ENCODE measurements at places on chromosomes 5 and 9.

DNA sequence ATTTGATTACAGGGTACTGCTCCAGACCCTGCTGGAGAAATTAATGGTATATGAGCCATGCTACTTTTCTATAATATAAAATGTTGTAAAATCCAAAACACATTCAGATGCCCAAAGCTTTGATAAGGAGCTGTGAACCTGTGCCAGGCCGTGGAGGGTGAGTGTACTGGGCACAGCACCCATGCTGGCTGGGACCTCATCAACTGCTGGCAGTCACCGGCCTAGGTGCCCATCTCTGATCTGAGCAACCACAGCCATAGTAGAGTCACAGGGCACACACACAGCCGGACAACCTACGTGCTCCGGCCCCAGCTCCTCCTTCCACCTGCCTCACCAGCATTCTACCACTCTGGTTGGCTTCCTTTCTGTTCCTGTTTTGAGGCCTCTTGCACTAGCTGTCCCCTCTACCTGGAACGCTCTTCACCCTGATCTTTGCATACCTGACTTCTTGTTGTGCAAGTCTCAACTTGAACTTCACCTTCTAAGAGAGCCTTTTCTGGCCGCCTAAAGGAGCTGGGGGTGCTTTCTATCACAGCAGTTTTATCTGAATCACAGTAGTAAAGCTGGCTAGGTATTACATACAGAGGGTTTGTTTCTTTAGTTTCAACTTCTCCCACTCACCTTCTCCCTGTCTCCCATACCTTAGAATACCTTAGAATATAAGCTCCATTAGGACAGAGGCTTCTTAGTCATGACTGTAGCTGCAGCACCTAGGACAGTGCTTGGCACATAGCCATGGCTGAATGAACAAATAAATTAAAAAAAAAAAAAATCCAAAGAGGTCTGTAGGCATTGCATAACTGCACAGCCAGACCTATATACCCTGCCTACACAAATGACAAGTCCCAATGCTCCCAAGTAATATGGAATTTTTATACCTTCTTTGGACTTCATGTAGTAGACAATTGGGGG is 51.7 kb downstream of the MED27 start:
- DNase-seq: no peak

GRCh38 chr5:17257705-17258273 is 40.4 kb downstream of the BASP1 start:
- no peak for DNase-seq

- no peak for DNase-seq
Measured at GRCh38 chr9:111961575-111961974, 65.0 kb downstream of the UGCG start.

DNA sequence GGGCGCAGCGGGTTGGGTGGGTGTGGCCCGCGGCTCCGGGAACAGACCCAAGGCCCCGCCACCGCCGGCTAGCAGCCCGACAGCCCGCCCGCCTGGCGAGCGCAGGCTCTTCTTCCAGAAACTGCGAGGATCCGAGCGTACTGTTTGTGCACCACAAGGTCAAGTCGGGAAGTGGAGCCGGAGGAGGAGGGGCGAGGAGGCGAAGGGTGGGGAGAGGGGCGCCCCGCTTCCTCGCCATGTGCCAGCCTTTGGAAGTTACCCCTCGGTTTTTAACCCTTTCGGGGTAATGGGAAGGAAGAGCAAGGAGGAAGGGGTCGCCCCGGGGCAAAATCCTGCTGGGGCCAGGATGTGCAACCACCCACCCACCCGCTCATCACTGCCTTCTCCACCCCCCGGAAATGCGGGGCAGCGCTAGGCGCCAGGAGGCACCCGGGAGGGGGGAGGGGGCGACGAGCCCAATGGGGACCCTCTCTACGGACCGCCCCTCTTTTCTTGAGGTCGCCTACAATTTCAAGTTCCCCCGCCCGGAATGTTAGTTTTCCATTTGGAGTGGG is 1.1 kb upstream of the JADE2 start:
- peak; percentile 88 for DNase-seq

- DNase-seq: no peak
Measured at GRCh38 chr5:154977409-154977808, 36.1 kb upstream of the KIF4B start.

DNA sequence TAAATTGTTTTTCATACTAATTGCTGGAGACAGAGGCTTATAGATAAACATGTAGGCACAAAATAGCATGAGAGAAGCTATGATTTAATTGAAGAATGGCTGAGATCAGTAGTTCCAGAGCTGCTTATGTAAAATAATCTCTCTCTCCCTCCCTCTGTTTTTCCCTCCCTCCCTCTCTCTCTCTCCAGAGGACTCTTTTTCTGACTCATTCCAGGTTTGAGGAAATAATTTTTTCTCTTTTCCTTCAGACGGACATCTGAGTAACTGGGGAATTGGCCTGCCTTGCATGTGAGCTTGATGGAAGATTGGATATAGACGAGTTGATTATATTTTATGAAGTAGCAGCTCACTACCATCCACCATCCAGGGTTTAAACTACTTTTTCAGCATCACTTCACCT is 35.5 kb downstream of the KCTD16 start:
- DNase-seq: no peak

- DNase-seq: no peak
Measured at GRCh38 chr9:81108391-81108790, 581.0 kb downstream of the TLE1 start.

- DNase-seq: no peak
Measured at GRCh38 chr5:159249158-159249557, 13.9 kb upstream of the UBLCP1 start.

DNA sequence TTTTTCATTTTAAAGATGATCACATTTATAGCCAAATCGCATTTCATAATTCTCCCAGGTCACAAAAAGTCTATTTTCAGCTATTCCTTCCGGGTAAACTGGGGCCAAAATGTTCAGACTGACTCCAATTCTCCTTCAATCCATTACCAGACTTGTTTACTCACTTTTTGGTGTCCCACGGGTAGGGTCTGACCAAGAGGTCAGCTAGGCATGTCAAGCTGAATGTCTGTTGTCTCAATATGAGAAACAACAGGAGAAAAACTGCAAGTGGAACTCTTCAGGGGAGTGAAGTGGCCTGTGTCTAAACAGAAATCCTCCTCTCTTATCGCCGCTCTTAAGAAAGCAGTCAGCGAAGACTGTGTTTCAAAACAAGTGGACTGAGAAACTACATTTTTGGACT is 171.3 kb downstream of the APBA1 start:
- no peak for DNase-seq

DNA sequence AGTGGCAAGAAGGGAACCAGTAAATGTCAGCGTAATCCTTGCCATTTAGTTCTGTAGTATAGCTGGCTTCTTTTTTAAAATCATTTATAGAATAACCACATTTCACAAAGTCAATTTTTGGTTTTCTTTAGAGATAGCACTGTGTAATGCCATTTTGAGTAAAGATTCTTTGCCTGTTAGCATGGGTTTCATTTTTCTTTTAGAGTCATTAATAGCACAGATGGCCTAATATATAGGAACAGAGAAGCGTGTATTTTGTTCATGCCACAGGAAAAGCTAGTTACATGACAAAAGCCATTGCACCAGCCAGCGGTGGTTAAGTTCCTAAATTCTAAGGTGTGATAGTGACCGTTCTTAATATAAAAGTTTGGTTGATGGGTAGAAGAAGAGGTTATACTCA is 1363.9 kb downstream of the MAT2B start:
- DNase-seq: no peak

- DNase-seq: no peak
Measured at GRCh38 chr5:107365320-107366109, 305.2 kb downstream of the EFNA5 start.

- no peak for DNase-seq
Measured at GRCh38 chr5:135822286-135822685, 12.2 kb upstream of the SLC25A48 start.

GRCh38 chr5:143206196-143207053 is 197.1 kb downstream of the NR3C1 start:
- DNase-seq: peak; percentile 37

DNA sequence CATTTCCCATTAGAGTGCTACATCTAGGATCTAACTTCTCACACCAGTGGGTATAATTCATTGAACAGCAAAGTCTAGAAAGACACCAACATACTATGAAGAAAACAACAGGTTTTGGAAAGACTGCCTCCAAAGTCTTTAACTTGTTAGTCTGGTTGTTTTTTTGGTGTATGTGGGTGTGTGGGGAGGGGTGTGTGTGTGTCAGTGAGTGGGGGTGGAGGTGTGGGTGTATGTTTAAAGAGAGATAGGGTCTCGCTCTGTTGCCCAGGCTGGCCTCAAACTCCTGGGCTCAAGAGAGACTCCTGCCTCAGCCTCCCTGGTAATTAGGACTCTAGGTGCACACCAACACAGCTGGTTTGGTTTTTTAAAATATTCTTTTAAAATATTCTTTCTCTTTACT is 59.7 kb downstream of the AP3B1 start:
- no peak for DNase-seq

DNA sequence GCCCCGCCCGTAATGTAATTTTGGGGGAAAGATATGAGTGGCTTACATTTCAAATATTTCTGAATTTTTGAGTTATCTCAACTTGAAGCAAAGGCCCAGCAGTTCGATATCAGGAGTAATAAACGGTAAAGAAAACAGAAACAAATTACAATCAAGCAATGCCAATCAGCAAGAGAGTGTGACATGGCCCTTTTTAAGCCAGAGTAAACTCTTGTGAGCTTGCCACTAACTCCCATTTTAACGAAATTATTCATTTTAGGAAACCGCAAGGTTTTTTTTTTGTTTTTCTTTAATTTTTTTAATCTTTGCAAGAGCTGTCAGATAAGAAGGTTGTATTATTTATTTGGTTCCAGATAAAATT is 17.6 kb upstream of the CDK7 start:
- DNase-seq: no peak

GRCh38 chr5:133120156-133120750 is 68.4 kb downstream of the HSPA4 start:
- no peak for DNase-seq

DNA sequence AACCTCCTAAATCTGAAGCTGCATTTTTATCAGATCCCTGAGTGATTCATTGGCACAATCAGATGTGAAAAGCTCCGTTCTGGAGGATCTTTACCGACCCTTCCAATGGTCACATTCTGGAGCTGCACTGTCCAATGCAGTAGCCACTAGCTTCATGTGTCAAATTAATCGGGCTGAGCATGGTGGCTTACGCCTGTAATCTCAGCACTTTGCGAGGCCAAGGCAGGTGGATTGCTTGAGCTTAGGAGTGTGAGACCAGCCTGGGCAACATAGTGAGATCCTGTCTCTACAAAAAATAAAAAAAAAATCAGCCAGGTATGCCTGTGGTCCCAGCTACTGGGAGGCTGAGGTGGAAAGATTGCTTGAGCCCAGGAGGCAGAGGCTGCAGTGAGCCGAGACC is 3.7 kb downstream of the IL17B start:
- no peak for DNase-seq

DNA sequence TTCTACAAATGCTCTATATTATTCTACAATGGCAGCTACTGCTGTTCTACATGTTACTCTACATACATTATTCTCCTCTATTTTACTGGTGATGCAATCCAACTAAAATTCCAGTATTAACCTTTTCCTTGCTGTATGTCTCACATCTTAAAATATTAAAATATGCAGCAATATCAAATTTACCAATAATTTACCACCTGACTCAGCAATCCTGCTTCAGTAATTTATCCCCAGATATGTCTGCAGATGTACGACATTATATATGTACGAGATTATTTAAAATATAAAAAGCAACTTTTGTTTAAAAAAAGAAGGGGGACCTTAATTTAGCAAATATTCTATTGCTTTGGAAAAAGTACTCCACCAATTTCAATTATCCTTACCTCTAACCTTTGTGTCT is 11.6 kb downstream of the KIF3A start:
- no peak for DNase-seq

GRCh38 chr9:98342098-98342819 is 86.8 kb upstream of the TBC1D2 start:
- DNase-seq: no peak

GRCh38 chr9:99253134-99253533 is 31.1 kb downstream of the SEC61B start:
- no peak for DNase-seq

DNA sequence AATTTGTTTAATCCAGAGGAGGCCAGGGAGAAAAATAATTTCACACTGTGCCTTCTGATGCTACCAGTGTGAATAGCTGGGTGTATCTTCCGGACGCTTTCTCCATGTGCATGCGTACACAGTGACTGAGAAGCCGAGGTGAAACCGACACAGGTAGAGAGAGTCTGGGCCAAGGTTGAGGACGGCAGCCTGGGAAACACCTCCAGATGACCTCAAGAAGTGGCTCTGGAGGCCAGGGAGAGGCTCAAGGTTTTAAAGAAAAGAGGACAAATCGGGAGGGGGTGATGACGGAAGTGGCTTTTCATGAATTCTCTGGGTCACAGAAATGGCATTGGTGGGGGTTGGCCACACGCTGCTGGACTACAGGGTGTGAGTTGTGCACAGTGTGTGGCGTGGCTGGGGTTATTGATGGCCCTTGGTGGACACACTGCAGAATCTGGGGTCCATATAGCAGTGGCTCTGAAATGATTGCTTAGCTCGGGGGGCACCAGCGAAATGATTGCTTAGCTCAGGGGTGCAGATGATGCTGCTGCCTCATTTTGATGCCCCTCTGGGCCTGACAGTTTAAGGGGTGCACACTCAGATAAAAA is 34.1 kb upstream of the LRRC14B start:
- no peak for DNase-seq

All from T47D (cell line).